Cortex of kidney (tissue), 1 donor: ENCODE measurements at places on chromosomes 11 and 22.

GRCh38 chr22:29207562-29208501 lies 2.1 kb downstream of the EMID1 start:
- DNase-seq, result no peak

DNA sequence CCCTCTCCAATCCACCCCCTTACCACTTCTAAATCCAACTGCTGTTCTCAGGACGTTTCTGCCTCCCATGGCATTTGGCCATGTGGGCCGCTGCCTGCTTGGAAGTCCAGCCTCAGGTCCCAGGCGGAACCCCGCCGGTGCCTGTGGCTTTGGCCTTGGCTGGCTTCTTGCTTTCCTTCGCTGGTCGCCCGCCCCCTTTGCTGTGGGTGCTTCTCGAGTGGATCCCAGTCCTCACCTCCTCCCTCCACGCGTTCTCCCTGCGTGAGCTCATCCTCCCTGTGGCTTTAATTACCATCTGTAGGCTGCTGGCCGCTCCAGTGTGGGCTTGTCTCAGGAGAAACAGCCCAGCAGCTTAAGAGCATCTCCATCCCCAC lies 111.7 kb downstream of the NECTIN1 start:
- DNase-seq, result no peak

- DNase-seq, result no peak
Measured at GRCh38 chr11:59724066-59724465, 10.4 kb upstream of the OR10V1 start.

- no peak for DNase-seq
Measured at GRCh38 chr11:63793161-63793560, 20.1 kb upstream of the SPINDOC start.

- DNase-seq, result no peak
Measured at GRCh38 chr22:45322873-45323525, 13.3 kb downstream of the FAM118A start.

GRCh38 chr11:39374963-39375698 lies 2084.3 kb downstream of the LRRC4C start:
- DNase-seq, result no peak

GRCh38 chr11:7826324-7826723 lies 29.6 kb upstream of the OR5P2 start:
- no peak for DNase-seq

GRCh38 chr11:68933605-68934320 lies 30.1 kb downstream of the IGHMBP2 start:
- DNase-seq, result no peak

DNA sequence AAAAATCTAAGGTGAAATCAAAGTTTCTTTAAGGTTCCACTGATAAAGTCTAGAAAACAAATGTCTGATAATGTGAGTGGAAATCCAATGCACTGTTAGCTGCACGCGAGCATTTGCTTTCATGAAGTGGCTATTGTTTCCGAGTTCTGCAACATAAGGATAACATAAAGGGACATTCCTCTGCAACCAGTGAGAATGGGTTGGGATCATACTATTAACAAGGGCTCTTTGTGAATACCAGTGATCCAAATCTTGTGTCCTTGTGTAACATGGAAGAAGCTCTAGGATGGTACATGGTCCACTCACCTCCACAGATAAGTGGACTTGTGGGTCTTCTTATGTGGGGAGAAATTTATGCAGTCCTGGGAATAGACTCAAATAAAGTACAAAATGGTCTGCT lies 24.6 kb downstream of the APIP start:
- DNase-seq, result no peak

DNA sequence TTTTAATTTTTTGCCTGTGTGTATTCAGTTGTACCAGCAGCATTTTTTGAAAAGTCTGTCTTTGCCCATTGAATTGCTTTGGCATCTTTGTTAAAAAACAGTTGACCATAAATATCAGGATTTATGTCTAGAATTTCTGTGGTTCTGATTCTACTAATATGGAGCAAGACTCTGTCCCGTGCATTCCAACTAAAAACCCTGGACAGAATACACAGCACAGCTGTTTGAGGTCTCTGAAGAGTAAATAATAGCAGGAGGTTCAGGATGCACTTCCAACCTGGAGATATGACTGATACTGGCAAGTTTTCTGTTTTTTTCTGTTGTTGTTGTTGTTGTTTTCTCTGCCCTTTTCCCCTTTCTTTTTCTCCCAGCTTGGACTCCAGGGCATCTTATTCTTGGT lies 141.9 kb downstream of the TMEM135 start:
- no peak for DNase-seq

GRCh38 chr11:77823775-77824174 lies 2.8 kb downstream of the AAMDC start:
- DNase-seq, result no peak

GRCh38 chr22:37896939-37897338 lies 9.2 kb upstream of the MICALL1 start:
- no peak for DNase-seq

DNA sequence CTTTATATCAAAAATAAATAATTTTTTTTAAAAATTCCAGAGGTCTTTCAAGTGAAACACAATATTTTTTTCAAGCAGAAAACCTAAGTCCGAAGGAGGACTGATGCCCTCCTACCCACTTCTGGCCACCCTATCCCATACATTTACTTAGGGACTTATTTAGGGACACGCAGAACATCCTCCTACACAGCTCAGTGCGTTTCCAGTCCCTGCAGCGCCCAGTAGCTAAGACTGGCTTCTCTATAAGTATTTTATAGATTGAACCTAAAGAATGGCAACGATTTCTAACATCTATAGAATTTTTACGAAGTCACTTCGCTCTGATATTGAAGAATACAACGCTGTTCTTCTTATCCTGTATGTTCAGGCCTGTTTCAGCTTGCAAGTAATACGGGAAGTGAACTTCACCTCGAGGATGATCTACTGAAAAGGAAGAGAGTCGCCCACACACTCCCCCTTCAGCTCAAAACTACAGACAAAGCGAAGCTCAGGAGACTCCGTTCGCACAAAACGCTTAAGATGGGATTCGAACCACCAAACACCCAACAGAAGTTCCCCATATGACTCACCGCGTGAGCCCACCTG lies 328 bp downstream of the CHEK2 start:
- DNase-seq, result no peak
